NCI-H1092 treated with DMSO at 0.1 percent for 48 hours (cell line): ENCODE measurements at places on chromosomes 5 and 9.
A peak's percentile ranks its signal among the peaks of the same experiment; 100 is the strongest.

DNA sequence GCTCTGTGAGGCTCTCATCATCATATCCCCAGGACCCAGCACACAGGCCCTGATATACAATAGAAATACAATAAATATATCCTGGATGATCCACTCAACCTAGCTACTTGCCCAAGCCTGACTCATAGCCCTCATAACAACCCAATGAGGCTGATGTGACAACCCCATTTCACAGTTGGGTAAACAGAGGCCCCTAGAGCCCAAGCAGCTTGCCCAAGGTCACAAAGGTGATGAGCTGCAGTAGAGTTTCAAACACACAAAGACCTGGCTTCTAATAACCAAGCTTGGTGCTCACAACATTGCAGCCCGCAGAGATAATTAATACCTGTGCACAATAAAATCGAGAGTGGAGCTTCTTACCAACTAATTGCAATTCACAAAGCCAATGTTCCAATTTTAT lies 3.2 kb upstream of the AKNA start:
- no peak for DNase-seq

DNA sequence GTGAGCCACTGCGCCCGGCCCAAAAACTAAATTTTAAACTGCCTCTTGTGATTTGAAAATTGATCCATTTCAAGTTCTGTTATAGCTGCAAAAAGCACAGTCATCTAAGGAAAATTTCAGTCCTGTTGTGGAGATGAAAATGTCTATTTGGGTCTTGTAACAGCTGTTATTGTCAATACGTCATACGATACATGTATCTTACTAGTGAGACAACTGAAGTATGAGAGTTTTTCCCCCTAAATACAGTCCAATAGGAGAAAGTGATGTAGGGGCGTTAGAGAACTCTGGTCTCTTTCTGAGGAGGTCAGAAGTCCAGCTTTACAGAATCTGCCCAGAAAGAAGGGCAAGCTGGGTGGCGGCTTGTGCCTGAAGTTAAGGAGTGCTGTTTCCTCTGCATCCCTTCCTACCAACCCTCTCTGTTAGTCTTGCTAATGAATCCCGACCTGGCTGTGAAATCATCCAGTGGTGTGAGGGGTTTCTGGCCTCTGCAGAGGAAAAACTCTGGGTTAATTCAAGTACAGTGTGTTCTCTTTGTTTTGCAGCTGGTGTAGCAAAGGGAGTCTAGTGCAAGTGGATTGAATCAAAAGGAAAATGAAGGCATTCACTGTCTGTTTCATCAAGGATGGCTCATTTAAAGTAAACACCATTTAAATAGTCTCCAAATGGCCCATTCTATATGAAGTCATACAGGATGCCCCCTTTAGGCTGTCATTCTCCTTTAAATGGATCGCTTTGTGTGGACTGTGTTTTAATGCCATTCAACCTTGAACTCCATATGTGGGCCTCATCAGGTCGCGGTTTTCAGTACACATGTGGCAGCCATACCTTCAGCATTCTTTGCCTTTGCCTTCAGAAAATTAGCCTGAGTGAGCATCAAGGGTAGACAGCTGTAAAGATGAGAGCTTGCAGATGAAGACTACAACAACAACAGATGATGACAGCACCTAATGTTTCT lies 59.0 kb downstream of the AOPEP start:
- no peak for DNase-seq

GRCh38 chr9:133377721-133378216 lies 1.6 kb downstream of the STKLD1 start:
- DNase-seq, result no peak

GRCh38 chr5:94240596-94240992 lies 377.8 kb downstream of the KIAA0825 start:
- peak; percentile 38 for DNase-seq

GRCh38 chr9:20692554-20692953 lies 8.5 kb downstream of the FOCAD start:
- no peak for DNase-seq

- no peak for DNase-seq
These were observed 26.6 kb upstream of the OBP2B start for GRCh38 chr9:133235549-133236222.

DNA sequence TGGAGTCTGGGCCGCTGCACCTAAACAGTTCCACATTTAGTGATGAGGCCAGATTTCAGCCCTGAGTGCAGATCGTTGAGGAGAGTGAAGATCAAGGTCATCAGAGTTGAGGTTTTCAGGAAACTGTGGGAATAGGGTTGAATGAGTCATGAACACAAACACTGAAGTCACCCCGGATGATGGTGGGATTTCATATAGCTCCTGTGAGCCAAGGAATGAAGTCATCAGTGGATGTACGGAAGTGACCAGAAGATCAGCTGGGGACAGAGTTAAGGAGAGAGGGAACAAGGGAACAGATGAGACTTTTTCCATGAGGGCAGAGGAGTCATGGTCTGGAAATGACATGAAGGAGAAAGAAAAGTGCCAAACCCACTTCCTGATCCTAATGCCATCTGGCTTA lies 36.5 kb downstream of the PALM2AKAP2 start:
- no peak for DNase-seq

DNA sequence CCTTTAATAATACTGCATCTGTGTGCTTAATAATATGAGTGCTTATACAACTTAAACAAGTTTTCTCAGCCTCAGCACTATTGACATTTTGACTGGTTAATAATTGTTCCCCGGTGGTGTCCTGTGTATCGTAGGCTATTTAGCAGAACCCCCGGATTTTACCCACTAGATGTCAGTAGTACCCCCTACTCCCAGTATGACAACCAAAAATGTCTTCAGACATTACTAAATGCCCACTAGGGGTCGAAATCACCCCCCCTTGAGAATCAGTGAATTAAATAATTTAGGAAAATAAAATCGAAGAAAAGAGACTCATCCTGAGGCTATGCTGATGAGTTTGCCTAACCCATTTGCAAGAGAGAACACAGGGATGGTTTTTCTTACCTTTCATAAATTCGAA lies 166.3 kb downstream of the ATP10B start:
- DNase-seq, result peak; percentile 23

- no peak for DNase-seq
These were observed 21.9 kb downstream of the RASGRF2 start for GRCh38 chr5:80982093-80982492.

- DNase-seq, result no peak
These were observed 423.2 kb upstream of the SGCD start for GRCh38 chr5:155903791-155904190.

GRCh38 chr9:116686135-116686534 lies 970 bp upstream of the TRIM32 start:
- no peak for DNase-seq

DNA sequence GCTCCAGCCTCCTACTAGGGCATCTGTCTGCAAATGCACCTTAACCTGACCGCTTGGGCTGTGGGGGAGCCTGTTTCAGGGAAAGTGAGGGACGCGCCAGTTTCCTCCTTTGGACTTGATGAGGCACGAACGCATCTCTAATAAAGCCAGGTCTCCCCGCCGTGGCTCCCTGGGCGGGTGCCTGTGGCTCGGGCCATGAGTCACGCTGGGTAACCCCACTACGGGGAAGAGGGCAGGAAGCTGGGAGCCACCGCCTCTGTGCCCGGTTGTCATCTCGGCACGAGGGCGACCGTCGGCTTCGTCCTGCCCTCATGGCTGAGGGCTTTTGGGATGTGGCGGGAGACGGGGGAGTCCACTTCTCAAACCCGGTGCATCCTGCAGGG lies 12.1 kb downstream of the NOTCH1 start:
- no peak for DNase-seq

DNA sequence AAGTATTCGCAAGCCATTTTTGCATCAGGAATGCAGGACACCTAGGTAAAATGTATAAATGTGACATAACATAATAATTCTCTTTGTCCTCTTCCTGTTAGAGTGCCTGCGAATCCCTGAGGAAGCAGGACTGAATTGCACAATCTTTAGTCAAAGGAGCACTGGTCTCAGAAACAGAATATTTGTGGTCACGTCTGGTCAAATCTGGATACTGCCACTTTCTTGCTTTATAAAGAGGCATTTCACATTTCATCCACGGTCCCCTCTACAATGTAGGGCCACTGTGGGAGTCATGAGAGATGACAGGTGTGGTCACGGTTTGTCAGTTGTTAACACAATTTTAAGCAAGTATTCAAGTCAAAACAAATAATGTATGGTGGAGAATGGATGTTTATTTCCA lies 564.0 kb downstream of the IRX1 start:
- DNase-seq, result no peak

- no peak for DNase-seq
These were observed 735.2 kb upstream of the CDH9 start for GRCh38 chr5:27773636-27774035.

- no peak for DNase-seq
These were observed 34.3 kb downstream of the PARP8 start for GRCh38 chr5:50700706-50701105.

DNA sequence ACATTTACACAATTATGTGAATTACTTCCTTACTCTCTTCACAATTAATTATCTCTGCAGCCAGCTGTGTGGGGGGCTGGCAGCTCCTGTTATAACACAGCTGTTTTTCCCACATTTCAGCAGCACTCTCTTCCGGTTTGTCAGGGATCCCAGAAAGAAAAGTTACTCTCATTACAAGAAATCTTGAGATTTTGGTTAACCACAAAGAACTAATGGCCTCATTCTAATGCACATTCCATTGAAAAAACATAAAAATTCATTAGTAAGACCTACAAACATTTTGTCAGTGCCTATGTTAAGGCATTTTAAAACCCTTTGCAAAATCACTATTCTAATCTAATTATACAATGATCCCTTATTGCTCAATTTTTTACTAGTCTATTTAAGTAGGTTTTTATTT lies 64.1 kb downstream of the PDE4D start:
- DNase-seq, result no peak

GRCh38 chr5:7015586-7016256 lies 302.5 kb downstream of the TENT4A start:
- peak; percentile 4 for DNase-seq

DNA sequence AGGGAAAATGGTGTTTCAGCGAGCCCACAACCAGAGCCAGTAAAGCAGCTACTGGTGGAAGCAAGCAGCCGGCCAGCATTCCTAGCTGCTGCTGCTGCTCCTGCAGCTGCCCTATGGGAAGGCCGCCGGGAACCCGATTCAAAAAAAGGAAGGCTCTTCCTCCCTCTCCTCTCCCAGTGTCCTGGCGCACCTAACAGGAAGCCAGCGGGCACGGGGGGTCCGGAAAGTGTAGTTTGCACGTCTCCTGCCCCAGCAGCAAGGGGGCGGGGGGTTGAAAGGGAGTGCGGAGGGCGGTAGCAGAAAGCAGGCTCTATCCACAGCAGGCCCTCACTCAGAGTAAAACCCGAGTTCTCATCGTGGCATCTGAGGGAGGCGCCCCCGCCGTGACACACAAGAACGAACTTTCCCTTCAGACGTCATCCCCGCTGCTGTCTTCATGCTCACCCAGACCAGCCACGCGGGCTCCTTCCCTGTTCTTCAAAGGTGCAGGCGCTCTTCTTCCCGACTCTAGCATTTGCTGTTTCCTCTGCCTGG lies 16.5 kb downstream of the GRXCR2 start:
- no peak for DNase-seq

DNA sequence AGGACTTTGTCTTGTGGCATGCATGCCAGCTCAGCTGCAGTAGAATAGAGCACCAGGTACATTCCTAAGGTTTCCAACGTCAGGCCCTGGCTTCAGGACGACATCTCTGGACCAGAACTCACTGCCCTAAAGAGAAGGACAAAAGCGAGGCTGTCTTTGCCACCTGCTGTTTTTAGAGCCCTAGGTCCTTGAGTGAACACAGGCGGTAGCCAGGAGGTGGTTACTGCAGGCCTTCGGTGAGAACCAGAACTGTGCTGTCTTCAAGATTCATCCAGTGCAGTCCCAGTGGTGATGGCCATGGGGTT lies 288.9 kb upstream of the CDH18 start:
- DNase-seq, result no peak

- DNase-seq, result no peak
These were observed 937 bp downstream of the TMOD1 start for GRCh38 chr9:97502222-97502983.

GRCh38 chr9:134885001-134885678 lies 4.5 kb downstream of the FCN2 start:
- no peak for DNase-seq

GRCh38 chr5:92518318-92518904 lies 1062.6 kb downstream of the NR2F1-AS1 start:
- DNase-seq, result peak; percentile 9

DNA sequence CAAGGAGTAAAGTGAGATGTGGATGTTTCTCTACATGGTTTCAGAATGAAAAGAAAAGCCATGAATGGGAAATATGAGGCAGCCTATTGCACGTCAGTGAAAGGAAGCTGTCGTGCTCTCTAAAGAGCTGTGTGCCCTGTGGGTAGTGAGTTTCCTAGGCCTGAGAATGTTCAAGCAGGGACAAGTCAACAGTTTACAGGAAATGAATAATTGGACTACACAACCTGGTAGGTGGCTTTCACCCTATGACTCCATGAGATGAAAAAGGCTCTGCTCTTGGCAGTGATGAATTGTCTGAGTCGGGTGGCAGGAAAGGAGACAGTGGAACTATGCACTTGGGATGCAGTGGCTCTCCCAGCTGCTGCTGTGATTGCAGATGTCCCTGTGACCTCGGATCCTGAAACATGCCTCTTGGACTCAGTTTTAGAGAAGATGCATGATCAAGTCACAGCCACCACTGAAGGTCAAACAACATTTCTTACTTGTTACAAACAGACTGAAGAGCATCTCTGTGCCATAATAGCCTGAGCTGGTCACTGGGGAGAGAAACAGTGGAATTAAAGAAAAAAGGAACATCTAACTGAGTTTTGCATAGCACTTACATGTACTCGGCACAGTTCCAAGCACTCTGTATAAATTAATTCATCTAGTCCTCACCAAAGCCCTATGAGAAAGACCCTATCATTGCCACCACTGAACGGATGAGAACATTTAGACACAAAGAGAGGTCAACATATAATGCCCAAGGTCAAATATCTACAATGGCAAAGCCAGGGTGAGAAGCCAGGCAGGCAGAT lies 293.7 kb downstream of the SPOCK1 start:
- no peak for DNase-seq

GRCh38 chr5:52867809-52868208 lies 80.1 kb downstream of the ITGA1 start:
- DNase-seq, result no peak

- no peak for DNase-seq
These were observed 74.3 kb downstream of the EPB41L4B start for GRCh38 chr9:109246533-109246932.

- DNase-seq, result no peak
These were observed 854 bp upstream of the ARL15 start for GRCh38 chr5:54311176-54311677.

GRCh38 chr9:95605101-95605500 lies 88.3 kb upstream of the PTCH1 start:
- no peak for DNase-seq

DNA sequence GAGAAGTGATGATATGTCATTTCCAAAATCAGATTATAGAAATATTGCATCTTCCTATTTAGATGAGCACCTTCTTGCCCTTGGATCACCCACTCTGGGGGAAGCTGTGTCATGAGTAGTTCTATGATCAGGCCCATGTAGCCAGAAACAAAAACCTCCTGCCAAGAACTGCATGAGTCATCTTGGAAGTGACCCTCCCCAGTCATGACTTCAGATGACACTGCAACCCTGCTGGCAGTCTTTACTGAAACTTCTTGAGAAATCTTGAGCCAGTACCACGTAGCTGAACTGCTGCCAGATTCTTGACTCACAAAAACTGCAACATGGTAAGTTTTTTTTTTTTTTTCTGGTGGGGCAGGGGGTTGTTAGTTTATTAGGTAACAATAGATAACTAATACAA lies 439.6 kb upstream of the PTGER4 start:
- no peak for DNase-seq

GRCh38 chr5:59786334-59786805 lies 107.2 kb downstream of the PDE4D start:
- DNase-seq, result no peak

GRCh38 chr9:4116071-4116581 lies 183.7 kb downstream of the GLIS3 start:
- DNase-seq, result no peak

- no peak for DNase-seq
These were observed 14.8 kb downstream of the TRIP13 start for GRCh38 chr5:907366-907910.
